ENCODE measurements at places on chromosomes 4 and X.

GRCh38 chr4:123397144-123398065 lies 810 bp downstream of the SPRY1 start:
- no peak for DNase-seq

GRCh38 chrX:153190381-153190780 lies 11.3 kb downstream of the MAGEA1 start:
- DNase-seq = no peak

DNA sequence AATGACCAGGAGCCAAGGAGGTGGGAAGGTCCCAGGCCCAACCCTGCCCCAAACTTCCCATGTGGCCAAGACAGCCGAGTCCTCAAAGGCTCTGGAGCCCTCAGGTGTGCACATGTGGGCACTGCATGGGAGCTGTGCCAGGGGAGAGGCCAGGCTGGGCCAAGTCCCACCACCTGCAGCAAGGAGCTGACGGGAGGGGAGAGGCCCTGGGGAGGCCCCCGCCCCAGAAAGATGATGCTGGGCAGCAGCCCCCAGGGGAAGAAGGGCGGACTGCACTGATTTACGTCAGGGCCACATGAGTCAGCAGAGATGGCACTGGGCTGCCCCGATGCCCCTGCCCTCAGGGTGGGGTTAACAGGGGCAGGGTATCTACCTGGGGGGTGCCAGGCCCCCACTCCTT lies 1.4 kb downstream of the L1CAM start:
- no peak for DNase-seq

- DNase-seq = no peak
These were observed 553 bp downstream of the SLC16A2 start for GRCh38 chrX:74421740-74422352.

GRCh38 chr4:149910604-149911350 lies 95.1 kb upstream of the IQCM start:
- no peak for DNase-seq
